Esophagus muscularis mucosa (tissue), 4 donors: ENCODE measurements at places on chromosomes 2 and 18. TPM values are rescaled to one million over a fixed set of nuclear protein-coding genes. Genes with fewer than 3 reads are reported as not detected.

GKN1 gene
- total RNA-seq, result not detected

MERTK gene
- total RNA-seq, result 31.0 TPM

TMEM200C gene
- total RNA-seq, result under 0.01 TPM

BOLL gene
- not detected for total RNA-seq

CLIP4 gene
- 58.5 TPM for total RNA-seq

C2orf92 gene
- 6.5 TPM for total RNA-seq

CAPN14 gene
- not detected for total RNA-seq

DAPL1 gene
- total RNA-seq, result not detected

EVX2 gene
- total RNA-seq, result not detected

HNRNPLL gene
- total RNA-seq, result 50.2 TPM

SLC23A3 gene
- total RNA-seq, result 0.23 TPM

SUPT7L gene
- 20.5 TPM for total RNA-seq

NPHP1 gene
- total RNA-seq, result 9.7 TPM

SERPINB2 gene
- not detected for total RNA-seq

UGT1A6 gene
- not detected for total RNA-seq

SLC5A7 gene
- 3.0 TPM for total RNA-seq

MC2R gene
- total RNA-seq, result not detected

PCARE gene
- total RNA-seq, result not detected

CYP27C1 gene
- not detected for total RNA-seq

CIDEA gene
- not detected for total RNA-seq

IGFBP2 gene
- total RNA-seq, result 446 TPM

CRYGD gene
- not detected for total RNA-seq
